ENCODE measurements at places on chromosomes 3 and 15. TPM values are rescaled to one million over a fixed set of nuclear protein-coding genes. Genes with fewer than 3 reads are reported as not detected.

DNA sequence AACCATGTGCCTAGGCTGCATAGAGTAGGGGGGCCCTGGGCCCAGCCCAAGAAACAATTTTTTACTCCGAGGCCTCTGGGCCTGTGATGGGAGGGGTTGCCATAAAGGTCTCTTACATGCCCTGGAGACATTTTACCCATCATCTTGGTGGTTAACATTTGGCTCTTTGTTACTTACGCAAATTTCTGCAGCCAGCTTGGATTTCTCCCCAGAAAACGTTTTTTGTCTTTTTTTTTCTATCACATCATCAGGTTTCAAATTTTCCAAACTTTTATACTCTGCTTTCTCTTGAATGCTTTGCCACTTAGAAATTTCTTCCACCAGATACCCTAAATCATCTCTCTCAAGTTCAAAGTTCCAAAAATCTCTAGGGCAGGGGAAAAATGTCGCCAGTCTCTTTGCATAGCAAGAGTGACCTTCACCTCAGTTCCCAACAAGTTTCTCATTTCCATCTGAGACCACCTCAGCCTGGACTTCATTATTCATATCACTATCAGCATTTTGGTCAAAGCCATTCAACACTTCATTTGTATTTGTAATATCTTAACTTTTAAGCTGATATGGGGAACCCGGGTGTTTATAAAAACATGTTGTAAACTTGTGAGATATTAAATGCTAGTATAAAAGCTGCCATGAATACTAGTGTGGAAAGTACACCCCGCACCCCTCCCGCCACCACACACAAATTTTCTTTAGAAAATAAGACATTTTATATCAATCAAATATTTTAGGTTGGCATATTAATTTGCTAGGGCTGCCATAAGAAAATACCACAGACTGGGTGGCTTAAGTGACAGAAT, 56.0 kb upstream of the PLSCR4 start:
- no peaks in the 10 kb centered on the region for H3K36me3 ChIP-seq
- DNase-seq: no peak
- no peak overlapping the region for H3K4me3 ChIP-seq
- no peaks in the 10 kb centered on the region for H3K4me1 ChIP-seq
- no peaks in the 10 kb centered on the region for H3K27me3 ChIP-seq

DNA sequence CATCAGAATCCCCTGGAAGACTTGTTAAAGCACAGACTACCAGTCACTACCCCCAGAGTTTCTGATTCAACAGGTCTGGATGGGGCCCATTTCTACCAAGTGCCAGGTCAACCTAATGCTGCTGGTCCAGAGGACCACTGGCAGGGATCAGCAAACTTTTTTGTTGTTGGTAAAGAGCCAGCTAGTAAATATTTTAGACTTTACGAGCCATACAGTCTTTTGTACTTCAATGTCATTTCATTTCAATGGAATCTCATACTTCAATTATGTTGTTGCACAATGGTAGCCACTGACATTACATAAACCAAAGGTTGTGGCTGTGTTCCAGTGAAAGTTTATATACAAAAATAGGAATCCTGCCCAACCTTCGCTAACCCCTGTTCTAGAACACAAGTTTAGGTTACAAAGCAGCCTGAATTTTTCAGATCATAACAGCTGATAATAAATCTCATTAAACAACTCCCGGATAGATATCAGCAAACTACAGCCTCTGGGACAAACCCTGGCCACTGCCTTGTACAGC, 28.7 kb downstream of the ULK4 start:
- no peak overlapping the region for H3K4me3 ChIP-seq
- no peak overlapping the region for H3K27ac ChIP-seq
- no peak for DNase-seq
- no peaks in the 10 kb centered on the region for H3K4me1 ChIP-seq

DNA sequence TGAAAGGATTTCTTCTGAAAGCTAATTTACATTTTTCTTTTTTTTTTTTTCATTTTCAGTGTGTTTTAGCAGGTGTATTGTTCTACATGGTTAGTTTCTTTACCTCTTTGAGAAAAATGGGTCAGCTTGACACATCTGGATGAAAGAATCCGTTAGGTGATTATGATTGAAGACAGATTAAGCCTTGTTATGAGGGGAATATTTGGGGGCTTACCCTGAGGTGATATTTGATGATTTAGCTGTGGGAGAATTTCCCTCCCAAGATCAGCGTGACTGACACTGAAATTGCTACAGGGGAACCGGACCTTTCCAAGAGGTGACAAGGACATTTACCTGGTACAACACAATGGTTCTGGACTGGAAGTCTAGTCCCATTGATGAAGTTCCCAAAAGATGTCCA, 147.5 kb downstream of the NFKBIZ start:
- H3K36me3 ChIP-seq: no peaks in the 10 kb centered on the region
- H3K27me3 ChIP-seq: no peaks in the 10 kb centered on the region
- H3K27ac ChIP-seq: no peak overlapping the region
- DNase-seq: no peak
- no peak overlapping the region for H3K4me3 ChIP-seq

- H3K27me3 ChIP-seq: no peaks in the 10 kb centered on the region
- H3K4me3 ChIP-seq: no peak overlapping the region
- H3K27ac ChIP-seq: no peak overlapping the region
- no peaks in the 10 kb centered on the region for H3K4me1 ChIP-seq
- no peak for DNase-seq
- no peaks in the 10 kb centered on the region for H3K36me3 ChIP-seq
Measured at GRCh38 chr15:29688506-29689286, 133.6 kb downstream of the TJP1 start.

- H3K36me3 ChIP-seq: no peaks in the 10 kb centered on the region
- DNase-seq: no peak
- no peak overlapping the region for H3K27ac ChIP-seq
- no peaks in the 10 kb centered on the region for H3K27me3 ChIP-seq
- no peak overlapping the region for H3K4me3 ChIP-seq
- H3K4me1 ChIP-seq: no peaks in the 10 kb centered on the region
Measured at GRCh38 chr3:54696313-54696712, 231.5 kb downstream of the LRTM1 start.

DNA sequence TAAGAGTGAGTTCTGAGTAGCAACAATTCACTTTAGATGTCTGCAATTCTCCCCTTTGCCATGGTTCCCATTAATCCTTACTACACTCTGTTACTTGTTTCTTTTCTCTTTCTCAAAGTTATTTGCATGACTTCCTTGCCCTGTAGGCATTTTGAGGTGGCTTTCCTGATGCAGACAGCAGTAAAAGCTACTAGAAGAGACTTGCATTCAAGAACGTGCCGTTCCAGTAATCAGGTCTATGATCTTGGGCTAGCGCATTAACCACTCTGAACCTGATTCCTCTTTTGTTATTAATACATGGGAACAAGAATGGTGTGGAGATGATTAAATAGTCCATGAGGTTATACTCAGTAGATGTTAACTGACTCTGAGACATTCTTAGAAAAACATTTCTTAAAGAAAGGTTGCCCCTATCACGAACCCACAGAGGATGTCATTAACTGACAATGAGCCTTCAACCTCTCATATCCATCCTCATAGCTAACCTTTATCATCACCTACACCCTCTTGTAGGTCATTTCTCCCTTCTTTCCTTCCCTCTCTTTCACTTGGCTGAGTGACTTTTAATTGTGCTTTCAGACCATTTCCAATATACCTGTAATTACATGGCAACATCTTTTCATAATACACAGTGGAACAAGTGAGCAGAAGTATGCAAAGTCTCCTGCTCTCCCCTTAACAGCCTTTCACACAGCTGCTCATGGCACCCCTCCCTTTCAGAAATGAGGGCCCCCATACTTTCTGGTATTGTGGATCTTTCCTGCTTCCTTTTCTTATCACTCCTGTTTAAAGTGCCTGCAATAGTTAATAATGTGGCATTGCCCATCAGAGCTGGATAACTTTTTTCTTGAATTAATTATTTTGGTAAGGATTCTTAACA, 175.9 kb downstream of the CHST2 start:
- no peaks in the 10 kb centered on the region for H3K36me3 ChIP-seq
- H3K27me3 ChIP-seq: no peaks in the 10 kb centered on the region
- no peak overlapping the region for H3K27ac ChIP-seq
- no peak for DNase-seq
- H3K4me3 ChIP-seq: no peak overlapping the region

GRCh38 chr3:195001961-195002861, 268.7 kb downstream of the XXYLT1 start:
- H3K27me3 ChIP-seq: no peaks in the 10 kb centered on the region
- no peak overlapping the region for H3K27ac ChIP-seq
- H3K4me1 ChIP-seq: no peaks in the 10 kb centered on the region
- DNase-seq: peak; percentile 12
- H3K36me3 ChIP-seq: no peaks in the 10 kb centered on the region
- no peak overlapping the region for H3K4me3 ChIP-seq

GRCh38 chr15:43325039-43325684, 5.2 kb downstream of the LCMT2 start:
- H3K4me3 ChIP-seq: no peak overlapping the region
- H3K36me3 ChIP-seq: no peaks in the 10 kb centered on the region
- DNase-seq: no peak
- peaks cover 13% of the 10 kb centered on the region for H3K4me1 ChIP-seq
- no peaks in the 10 kb centered on the region for H3K27me3 ChIP-seq

GRCh38 chr3:100089812-100090668, 24.3 kb downstream of the FILIP1L start:
- DNase-seq: no peak

DNA sequence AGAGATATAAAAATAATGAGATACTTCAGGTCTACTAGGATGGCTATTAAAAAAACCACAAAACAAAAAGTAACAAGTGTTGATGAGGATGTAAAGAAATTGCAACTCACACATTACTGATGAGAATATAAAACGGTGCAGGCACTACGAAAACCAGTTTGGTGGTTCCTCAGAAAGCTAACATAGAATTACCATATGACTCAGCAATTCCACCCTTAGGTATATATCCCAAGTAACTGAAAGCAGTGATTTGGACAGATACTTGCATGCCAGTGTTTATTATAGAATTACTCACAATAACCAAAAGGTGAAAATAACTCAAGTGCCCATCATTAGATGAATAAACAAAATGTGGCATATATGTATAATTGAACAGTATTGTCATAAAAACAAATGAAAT, 87.5 kb upstream of the MELTF start:
- DNase-seq: no peak
- H3K4me3 ChIP-seq: no peak overlapping the region
- H3K27me3 ChIP-seq: no peaks in the 10 kb centered on the region
- no peaks in the 10 kb centered on the region for H3K4me1 ChIP-seq

- no peak overlapping the region for H3K27ac ChIP-seq
- H3K4me1 ChIP-seq: no peaks in the 10 kb centered on the region
- H3K36me3 ChIP-seq: no peaks in the 10 kb centered on the region
Measured at GRCh38 chr3:69161587-69162307, 39.4 kb upstream of the LMOD3 start.

GRCh38 chr15:67838789-67839332, 984 bp downstream of the RNU6-1 start:
- peaks cover 33% of the 10 kb centered on the region for H3K4me1 ChIP-seq
- peaks cover 21% of the 10 kb centered on the region for H3K27me3 ChIP-seq
- H3K4me3 ChIP-seq: peak overlapping the region; percentile 81
- no peak for DNase-seq

DNA sequence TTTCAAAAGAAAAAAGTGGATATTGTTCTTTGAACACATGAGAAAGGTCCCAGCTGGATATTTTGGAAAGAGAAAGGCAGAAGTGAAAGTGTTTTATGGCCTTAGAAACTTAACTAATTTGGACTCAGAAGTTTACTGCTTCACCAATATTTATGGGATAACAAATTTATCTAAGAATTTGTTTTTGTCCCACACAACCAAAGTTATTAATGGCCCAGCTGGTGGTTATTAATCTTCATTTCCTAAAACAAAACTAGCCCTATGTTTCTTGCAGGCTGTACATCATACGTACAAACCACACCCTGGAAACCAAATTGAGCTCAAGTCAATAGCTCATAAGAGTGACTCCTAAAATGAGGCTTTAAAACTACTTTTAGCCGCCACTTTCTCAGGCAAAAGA, 372.9 kb upstream of the LMCD1 start:
- H3K27me3 ChIP-seq: no peaks in the 10 kb centered on the region
- H3K27ac ChIP-seq: no peak overlapping the region
- no peak overlapping the region for H3K4me3 ChIP-seq

GRCh38 chr3:41173926-41174885, 25.1 kb upstream of the CTNNB1 start:
- H3K36me3 ChIP-seq: no peaks in the 10 kb centered on the region
- no peak for DNase-seq
- H3K27me3 ChIP-seq: peaks cover 3% of the 10 kb centered on the region
- H3K27ac ChIP-seq: no peak overlapping the region
- H3K4me3 ChIP-seq: no peak overlapping the region

- no peaks in the 10 kb centered on the region for H3K27me3 ChIP-seq
- no peak overlapping the region for H3K4me3 ChIP-seq
- no peaks in the 10 kb centered on the region for H3K4me1 ChIP-seq
Measured at GRCh38 chr3:150232992-150233451, 175.1 kb upstream of the TSC22D2 start.

DNA sequence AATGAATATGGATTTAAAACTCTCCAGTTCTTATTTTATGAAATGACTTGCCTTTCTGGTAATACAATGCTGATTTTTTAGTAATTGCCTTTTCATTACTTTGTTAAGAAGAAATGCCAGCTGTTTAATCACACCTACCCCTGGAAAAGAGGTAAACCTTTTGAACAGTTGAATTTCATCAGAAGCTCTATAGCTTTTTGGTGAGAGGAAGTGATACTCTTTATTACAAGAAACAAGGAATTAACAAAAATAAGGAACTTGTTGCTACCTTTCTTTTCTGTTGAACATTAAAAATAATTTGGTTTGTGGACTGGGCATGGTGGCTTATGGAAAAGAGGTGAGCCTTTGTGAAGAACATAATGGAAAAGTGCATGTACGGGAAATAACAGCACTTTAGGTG, 19.7 kb downstream of the BLOC1S6 start:
- H3K27me3 ChIP-seq: no peaks in the 10 kb centered on the region
- DNase-seq: no peak
- no peaks in the 10 kb centered on the region for H3K4me1 ChIP-seq
- peaks cover 15% of the 10 kb centered on the region for H3K36me3 ChIP-seq

- no peak for DNase-seq
- no peak overlapping the region for H3K27ac ChIP-seq
- H3K27me3 ChIP-seq: no peaks in the 10 kb centered on the region
- H3K36me3 ChIP-seq: peaks cover 57% of the 10 kb centered on the region
- H3K4me1 ChIP-seq: no peaks in the 10 kb centered on the region
Measured at GRCh38 chr3:42631620-42632019, 21.9 kb upstream of the ZBTB47 start.

DNA sequence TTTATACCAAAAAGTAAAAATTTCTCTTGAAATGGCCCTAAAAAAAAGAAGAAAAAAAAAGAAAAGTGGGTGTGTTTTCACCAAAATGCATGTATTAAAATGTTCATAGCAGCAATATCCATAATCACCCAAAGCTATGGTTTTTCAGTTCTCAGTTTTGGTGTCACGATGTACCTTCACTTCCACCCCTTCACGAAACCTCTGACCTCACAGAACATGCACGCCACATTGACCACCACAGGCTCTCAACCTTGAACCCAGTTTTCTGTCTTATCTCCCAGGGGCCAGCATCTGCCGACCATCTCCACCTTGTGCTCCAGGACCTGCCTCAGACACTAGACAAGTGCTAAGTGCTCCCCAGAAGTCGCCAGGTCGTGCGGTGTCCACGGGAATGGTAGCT, 30.4 kb downstream of the COLQ start:
- no peaks in the 10 kb centered on the region for H3K27me3 ChIP-seq
- DNase-seq: no peak
- H3K27ac ChIP-seq: no peak overlapping the region
- no peak overlapping the region for H3K4me3 ChIP-seq
- H3K36me3 ChIP-seq: no peaks in the 10 kb centered on the region

The COL7A1 gene
- total RNA-seq: 0.93 TPM

The MBD4 gene
- 48.0 TPM for total RNA-seq

The GASK1A gene
- not detected for total RNA-seq

The AADACL2 gene
- total RNA-seq: not detected

The CCDC39 gene
- total RNA-seq: not detected

The GOLGA8S gene
- 0.07 TPM for total RNA-seq

The CX3CR1 gene
- 0.74 TPM for total RNA-seq
